ENCODE measurements at places on chromosomes 7 and 10.

GRCh38 chr7:151416112-151416940, 6.5 kb upstream of the WDR86 start:
- DNase-seq, result no peak

GRCh38 chr10:130301021-130301892, 165.1 kb downstream of the GLRX3 start:
- no peak for DNase-seq

- no peak for DNase-seq
Measured at GRCh38 chr7:105664816-105665525, 83.7 kb upstream of the EFCAB10 start.

DNA sequence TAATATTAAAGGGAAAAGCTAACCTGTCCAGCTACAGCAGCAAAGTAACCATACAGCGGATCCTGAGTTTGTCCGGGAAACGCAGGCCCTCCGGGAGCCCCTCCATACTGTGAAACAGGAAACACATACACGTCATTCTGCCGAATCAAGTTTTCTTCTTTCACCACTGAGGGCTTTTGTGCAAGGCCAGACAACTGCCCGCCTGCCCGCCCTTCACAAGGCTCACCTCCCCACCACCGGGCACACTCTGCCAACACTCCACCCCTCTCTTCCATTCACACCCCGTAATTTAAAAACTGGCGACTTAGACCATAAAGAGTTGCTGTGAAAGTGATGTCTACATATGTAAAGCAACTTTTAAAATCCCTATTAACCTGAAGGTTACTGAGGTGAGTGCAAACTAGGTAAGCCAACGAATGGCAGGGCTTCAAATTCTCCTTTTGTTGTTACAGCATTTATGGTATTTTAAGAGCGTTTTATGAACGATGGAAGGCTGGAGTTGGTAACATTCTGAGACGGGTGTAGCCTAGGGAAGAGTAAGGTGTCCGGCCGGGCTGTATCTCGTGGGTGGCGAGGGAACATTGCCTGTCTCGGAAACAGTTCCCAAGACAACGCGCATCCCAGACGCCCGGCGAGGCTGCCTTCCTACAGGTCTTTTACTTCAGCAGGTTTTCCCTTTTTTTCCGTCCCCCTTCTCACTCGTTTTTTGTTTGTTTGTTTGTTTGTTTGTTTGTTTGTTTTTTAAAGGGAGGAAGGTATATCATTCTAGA, 817 bp downstream of the SRI start:
- peak; percentile 63 for DNase-seq

DNA sequence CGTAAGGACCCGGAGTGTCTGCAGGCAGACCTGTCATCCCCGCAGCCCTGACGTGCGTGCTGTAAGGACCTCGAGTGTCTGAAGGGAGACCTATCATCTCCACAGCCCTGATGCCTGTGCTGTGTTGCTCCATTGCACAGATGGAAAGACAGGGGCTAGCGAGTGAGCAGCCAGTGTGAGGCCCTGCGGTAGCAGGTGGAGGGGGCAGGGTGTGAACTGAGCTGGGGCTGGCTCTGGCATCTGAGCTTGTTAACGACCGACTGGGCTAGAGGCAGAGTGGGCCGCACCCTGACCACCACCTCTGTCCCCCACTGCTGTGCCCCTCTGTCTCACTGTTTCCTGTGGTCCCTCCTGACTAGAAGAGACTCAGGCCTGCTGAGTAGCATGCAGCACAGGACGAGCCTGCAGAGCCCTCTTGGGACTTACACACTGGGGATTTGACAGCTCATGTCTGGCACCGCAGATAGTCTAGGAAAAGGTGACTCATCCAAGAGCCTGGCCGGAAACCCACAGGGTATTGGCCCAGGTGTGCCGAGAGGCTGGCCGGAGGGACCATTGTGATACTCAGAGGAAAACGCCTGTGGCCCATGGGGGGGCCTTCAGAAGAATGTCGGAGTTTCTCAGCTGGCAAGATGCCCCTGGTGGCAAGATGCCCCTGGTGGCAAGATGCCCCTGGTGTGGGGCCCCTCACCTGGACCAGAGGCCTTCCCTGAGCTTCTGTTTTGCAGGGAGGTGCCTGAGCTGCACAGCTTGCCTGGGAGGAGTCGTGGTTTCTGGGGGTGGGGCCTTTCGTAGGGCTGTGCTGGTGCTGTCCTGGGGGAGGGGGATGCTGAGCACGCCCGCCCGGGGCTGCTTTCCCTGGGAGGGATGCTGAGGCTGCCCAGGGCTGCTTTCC, 34.3 kb downstream of the INPP5A start:
- no peak for DNase-seq

GRCh38 chr10:43167498-43167889, 29.2 kb downstream of the CSGALNACT2 start:
- DNase-seq, result no peak

GRCh38 chr7:44887293-44887692, 2.0 kb upstream of the PURB start:
- no peak for DNase-seq

GRCh38 chr7:10734595-10734994, 239.1 kb upstream of the PHF14 start:
- DNase-seq, result no peak

GRCh38 chr10:43667317-43667731, 18.6 kb upstream of the ZNF32 start:
- DNase-seq, result no peak

GRCh38 chr7:327233-327931, 37.4 kb downstream of the FOXL3 start:
- no peak for DNase-seq

DNA sequence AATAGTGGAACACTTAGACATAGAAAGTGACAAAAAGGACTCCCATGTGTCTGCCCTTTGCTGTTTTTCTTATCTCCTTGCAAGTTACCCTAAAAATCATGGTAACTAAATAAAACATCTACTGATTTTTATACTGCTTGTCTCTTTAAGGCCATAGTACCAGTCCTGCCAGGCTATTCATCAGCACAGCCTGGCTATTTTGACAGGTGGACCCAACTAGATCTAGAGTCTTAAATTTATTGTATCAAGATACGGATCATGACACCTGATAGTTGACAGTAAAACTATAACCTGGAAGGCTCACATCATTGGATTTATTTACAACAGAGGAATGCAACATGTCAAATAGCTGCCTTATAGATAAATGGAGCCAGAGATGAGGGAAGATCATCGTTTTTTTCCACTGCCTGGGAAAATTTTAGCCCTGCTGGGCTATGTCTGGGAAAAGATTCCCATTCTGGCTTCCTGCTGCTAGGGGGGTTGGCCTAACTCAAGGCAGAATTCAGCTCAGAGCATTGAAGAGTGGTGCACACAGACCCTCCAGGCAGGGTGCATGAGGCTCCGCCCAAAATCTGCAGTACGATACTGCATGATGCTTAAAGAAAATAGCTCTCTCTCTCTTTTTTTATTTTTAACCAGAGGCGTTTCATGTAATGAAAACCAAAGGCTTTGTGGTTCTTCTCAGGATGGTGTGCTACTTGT, 292.0 kb upstream of the FZD8 start:
- DNase-seq, result no peak

- no peak for DNase-seq
Measured at GRCh38 chr7:85103962-85104361, 82.9 kb downstream of the SEMA3D start.

- no peak for DNase-seq
Measured at GRCh38 chr10:124007102-124007772, 86.2 kb downstream of the CHST15 start.

- DNase-seq, result no peak
Measured at GRCh38 chr10:103493916-103494877, 692 bp downstream of the NEURL1 start.

GRCh38 chr7:1032536-1033181, 11.7 kb upstream of the GPR146 start:
- DNase-seq, result no peak

DNA sequence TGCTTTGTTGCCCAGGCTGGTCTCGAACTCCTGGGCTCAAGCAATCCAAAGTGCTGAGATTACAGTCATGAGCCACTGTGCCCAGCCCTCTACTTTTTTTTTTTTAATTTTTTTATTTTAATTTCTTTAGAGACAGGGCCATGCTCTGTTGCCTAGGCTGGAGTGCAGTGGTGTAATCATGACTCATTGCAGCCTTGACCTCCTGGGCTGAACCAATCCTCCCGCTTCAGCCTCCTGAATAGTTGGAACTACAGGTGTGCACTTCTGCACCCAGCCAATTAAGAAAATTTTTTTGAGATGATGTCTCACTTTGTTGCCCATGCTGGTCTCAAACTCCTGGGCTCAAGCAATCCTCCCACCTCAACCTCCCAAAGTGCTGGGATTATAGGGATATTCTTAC, 528.6 kb downstream of the GATA3 start:
- no peak for DNase-seq

Measured in midbrain (tissue), 1 donor.